ENCODE measurements at places on chromosomes 4 and X. TPM values are rescaled to one million over a fixed set of nuclear protein-coding genes. Genes with fewer than 3 reads are reported as not detected.
A peak's percentile ranks its signal among the peaks of the same experiment; 100 is the strongest.

DNA sequence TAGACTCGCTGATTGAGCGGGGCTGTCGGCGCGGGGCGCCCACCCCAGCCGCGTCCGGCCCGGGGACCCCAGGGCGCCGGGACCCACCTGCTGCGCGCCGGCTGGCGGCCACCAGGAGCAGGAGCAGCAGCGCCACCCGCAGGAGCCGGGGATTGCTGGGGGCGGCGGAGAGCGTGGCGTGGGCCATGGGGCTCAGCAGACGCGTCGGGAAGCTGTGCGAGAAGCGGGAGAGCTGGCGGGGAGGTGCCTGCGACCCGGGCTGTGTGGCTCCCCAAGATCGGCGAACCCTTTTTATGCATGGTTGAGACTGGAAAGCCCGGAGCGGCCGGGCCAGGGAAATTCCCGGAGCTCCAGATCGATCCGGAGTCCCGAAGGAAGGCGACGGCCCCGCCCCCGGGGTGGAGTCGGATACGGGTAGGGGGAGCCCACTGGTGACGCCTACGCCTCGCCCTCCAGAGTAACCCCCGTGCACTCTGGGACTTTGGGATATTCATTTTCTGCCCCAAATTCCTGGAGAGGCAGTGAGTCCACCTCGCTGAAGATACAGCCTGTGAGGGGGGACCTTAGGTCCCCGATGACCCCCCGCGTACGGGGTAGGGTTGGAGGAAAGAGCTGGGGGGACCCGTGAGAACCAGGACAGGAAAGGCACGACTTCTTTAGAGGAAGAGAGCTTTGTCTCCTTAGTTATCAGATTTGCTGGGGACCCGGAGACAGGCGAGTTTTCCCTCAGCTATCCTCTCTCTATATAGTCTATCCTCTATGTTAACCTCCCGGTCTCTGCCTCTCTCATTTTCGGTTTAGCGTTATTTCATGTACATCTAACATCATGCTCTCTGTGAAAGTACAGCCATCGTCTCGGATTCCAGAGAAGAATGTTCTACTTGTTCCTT is at the start of gene CXCL3:
TSS of gene CXCL3 (minus strand) at position 265 of the 890 bp plus-strand sequence. CDS start at position 187, 78 bp downstream.
- no peaks in the 10 kb centered on the region for H3K27me3 ChIP-seq
- H3K27ac ChIP-seq, result peak within 1 kb of the TSS; percentile 81
- peak within 1 kb of the TSS; percentile 86 for H3K4me3 ChIP-seq
- peaks cover 34% of the 10 kb centered on the region for H3K4me1 ChIP-seq
- DNase-seq, result peak; percentile 64
- H3K36me3 ChIP-seq, result no peaks in the 10 kb centered on the region

DNA sequence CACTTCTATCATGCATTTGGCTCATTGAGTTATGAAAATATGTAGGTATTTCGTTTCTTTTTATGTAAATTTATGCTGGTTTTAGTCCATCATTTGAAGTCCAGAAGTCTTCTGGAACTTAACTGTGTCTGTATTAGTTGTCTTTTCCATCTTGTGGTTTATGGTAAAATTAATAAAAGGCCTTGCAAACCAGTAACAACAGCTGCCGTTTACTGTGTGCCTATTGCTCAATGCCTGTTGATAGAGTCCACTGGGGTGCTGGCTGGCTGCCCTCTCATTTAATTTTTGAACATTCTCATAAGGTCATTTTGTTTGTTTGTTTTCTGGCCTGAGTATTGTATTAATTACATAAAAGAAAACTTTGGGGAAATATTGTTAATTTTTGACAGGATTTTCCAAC is 98.0 kb downstream of the NAA11 start:
- DNase-seq, result no peak
- no peak overlapping the region for H3K27ac ChIP-seq
- peaks cover 6% of the 10 kb centered on the region for H3K4me1 ChIP-seq
- H3K36me3 ChIP-seq, result no peaks in the 10 kb centered on the region
- no peaks in the 10 kb centered on the region for H3K27me3 ChIP-seq
- no peak overlapping the region for H3K4me3 ChIP-seq

DNA sequence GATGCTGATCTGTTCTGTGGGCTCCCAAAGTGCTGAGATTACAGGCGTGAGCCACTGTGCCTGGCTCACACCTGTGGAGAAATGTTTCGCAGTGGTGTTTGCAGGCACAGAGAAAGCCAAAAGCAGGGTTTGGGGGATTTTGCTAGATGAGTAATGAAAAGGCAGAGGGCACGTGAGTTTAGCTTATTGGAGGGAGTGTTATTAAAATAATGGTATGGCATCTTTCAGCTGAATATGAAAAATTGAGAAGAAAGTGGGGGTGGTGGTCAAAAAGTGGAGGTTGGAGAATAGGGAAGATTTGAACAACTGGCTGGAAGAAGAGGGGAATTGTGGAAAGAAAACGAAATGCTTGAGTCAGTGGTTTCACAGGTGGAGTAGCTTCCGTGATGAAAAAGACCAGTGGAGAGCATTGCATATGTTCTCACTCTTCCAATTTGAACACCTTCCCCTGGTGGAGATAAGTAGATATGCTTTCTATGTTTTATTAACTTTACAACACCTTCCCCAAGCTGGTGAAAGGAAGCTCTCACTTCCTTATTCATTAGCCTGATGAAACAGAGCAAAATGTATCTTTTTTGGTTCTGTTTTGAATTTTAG is 1.1 kb upstream of the CHST7 start:
- peaks cover 42% of the 10 kb centered on the region for H3K27me3 ChIP-seq
- DNase-seq, result no peak
- no peak overlapping the region for H3K27ac ChIP-seq
- no peak overlapping the region for H3K4me3 ChIP-seq

DNA sequence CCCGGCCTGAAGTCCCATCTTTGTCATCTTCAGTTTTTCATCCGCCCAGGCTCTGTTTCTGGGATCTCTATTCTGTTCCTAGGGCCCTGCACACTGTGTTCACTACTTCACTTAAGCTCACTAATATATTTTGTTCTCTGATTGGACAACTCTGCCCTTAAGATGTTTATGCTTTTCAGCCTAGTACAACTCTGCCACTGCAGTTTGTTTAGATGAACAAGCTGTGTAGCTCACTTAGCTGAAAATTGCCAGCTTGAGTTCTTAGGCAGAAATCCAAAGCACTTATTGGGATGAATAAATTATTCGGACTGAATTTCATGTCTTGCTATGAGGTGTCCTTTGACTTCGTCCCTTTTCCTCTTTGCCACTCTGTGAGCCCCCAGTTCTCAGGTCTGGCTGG is 60.8 kb downstream of the NYX start:
- no peak overlapping the region for H3K4me3 ChIP-seq
- H3K27ac ChIP-seq, result no peak overlapping the region
- H3K4me1 ChIP-seq, result no peaks in the 10 kb centered on the region
- H3K27me3 ChIP-seq, result no peaks in the 10 kb centered on the region
- DNase-seq, result no peak
- H3K36me3 ChIP-seq, result no peaks in the 10 kb centered on the region

- no peak overlapping the region for H3K27ac ChIP-seq
- H3K36me3 ChIP-seq, result no peaks in the 10 kb centered on the region
- H3K4me1 ChIP-seq, result peaks cover 14% of the 10 kb centered on the region
- peaks cover 58% of the 10 kb centered on the region for H3K27me3 ChIP-seq
- DNase-seq, result no peak
These were observed 372.6 kb downstream of the BCOR start for GRCh38 chrX:39725114-39725513.

DNA sequence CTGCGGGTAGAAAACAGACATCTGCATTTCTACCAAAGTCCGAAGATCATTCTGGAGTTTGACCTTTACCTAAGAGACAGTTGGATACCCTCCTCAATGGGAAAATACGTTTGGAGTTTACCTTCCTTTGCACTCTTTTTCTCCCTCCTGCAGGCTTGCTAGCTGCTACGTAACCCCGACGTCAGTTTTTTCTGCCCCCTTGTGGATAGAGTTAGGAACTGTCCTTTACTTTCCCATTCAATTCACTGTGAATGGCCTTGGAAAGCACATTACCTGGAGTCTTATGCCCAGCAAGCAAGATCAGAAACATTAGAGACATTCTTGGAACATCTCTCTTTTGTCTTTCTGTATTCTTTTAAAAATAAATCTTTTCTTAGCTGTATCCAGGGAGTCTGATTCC is 250.7 kb downstream of the NAP1L3 start:
- peaks cover 33% of the 10 kb centered on the region for H3K27me3 ChIP-seq
- H3K27ac ChIP-seq, result no peak overlapping the region
- no peaks in the 10 kb centered on the region for H3K36me3 ChIP-seq
- no peak overlapping the region for H3K4me3 ChIP-seq
- peaks cover 9% of the 10 kb centered on the region for H3K4me1 ChIP-seq

- DNase-seq, result peak; percentile 32
- no peak overlapping the region for H3K4me3 ChIP-seq
- H3K36me3 ChIP-seq, result no peaks in the 10 kb centered on the region
- H3K27ac ChIP-seq, result no peak overlapping the region
These were observed 153.3 kb downstream of the LDB2 start for GRCh38 chr4:16745009-16745635.

- H3K27ac ChIP-seq, result no peak overlapping the region
- DNase-seq, result no peak
- no peak overlapping the region for H3K4me3 ChIP-seq
- no peaks in the 10 kb centered on the region for H3K36me3 ChIP-seq
- H3K4me1 ChIP-seq, result peaks cover 12% of the 10 kb centered on the region
These were observed 46.5 kb upstream of the RELL1 start for GRCh38 chr4:37732526-37733186.

DNA sequence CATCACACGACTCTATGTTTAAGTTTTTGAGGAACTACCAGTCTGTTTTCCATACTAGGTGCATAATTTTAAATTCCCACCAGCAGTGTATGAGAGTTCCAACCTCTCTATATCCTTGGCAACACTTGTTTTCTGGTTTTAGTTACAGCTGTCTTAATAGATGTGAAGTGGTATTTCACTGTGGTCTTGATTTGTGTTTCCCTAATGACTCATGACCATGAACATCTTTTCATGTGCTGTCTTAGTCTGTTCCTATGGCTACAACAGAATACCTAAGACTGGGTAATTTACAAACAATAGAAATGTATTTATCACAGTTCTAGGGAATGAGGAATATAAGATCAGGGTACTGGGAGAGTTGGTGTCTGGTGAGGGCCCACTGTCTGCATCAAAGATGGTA is 51.5 kb upstream of the GPR78 start:
- no peaks in the 10 kb centered on the region for H3K4me1 ChIP-seq
- H3K4me3 ChIP-seq, result no peak overlapping the region
- no peaks in the 10 kb centered on the region for H3K36me3 ChIP-seq
- peak; percentile 23 for DNase-seq

- no peak for DNase-seq
- peaks cover 28% of the 10 kb centered on the region for H3K27me3 ChIP-seq
- H3K4me3 ChIP-seq, result no peak overlapping the region
- H3K27ac ChIP-seq, result no peak overlapping the region
- peaks cover 7% of the 10 kb centered on the region for H3K4me1 ChIP-seq
These were observed 35.2 kb downstream of the SMIM20 start for GRCh38 chr4:25949173-25949748.

GRCh38 chr4:5678977-5679376 is 29.4 kb downstream of the EVC2 start:
- peak; percentile 8 for DNase-seq
- no peak overlapping the region for H3K4me3 ChIP-seq
- no peaks in the 10 kb centered on the region for H3K4me1 ChIP-seq
- H3K27ac ChIP-seq, result no peak overlapping the region

DNA sequence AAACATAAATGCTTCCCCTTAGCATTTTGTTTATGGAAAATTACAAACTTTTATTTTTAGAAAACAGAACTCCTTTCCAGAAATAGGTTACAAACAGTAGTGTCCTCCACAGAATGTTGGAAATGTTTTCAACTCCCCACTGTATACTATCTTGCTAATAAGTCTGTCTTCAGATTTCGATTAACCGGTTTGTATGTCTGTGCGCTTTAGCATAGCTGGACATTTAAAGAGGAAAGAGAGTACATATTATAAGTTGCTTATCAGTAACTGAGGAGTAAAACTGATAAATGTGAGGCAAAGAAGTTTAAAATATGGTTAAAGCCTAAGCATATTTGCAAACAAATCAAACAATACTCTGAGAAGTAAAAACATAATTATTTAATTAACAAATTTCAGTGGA is 3.4 kb downstream of the CXCL8 start:
- H3K4me1 ChIP-seq, result peaks cover 18% of the 10 kb centered on the region
- no peak overlapping the region for H3K27ac ChIP-seq
- no peak overlapping the region for H3K4me3 ChIP-seq
- DNase-seq, result no peak
- no peaks in the 10 kb centered on the region for H3K27me3 ChIP-seq

DNA sequence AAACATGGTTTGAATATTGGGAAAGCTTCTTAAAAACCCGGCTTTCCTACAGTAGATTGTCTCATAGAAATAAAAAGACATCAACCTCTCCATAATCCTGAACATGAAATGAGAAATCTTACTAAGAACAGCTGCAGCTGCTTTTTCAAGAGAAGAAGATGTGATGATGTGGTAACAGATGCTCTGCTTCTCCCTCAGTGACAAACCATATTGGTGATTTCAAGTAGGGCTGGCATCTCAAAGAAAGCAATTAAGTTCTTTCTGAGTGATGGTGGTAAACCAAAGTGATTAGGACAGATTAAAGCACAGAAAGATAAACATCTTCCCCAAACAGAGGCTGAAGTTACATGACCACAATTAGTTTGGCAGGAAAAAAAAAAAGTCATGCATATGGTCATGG is 1477.7 kb downstream of the RAPGEF2 start:
- no peak for DNase-seq
- H3K4me1 ChIP-seq, result no peaks in the 10 kb centered on the region
- no peak overlapping the region for H3K27ac ChIP-seq
- H3K4me3 ChIP-seq, result no peak overlapping the region

- H3K4me3 ChIP-seq, result no peak overlapping the region
- no peaks in the 10 kb centered on the region for H3K4me1 ChIP-seq
- H3K27ac ChIP-seq, result no peak overlapping the region
- H3K27me3 ChIP-seq, result no peaks in the 10 kb centered on the region
- H3K36me3 ChIP-seq, result no peaks in the 10 kb centered on the region
These were observed 56.2 kb upstream of the CYSLTR1 start for GRCh38 chrX:78383594-78383993.

- no peak overlapping the region for H3K4me3 ChIP-seq
- no peaks in the 10 kb centered on the region for H3K36me3 ChIP-seq
- peak; percentile 54 for DNase-seq
- peaks cover 9% of the 10 kb centered on the region for H3K4me1 ChIP-seq
- no peak overlapping the region for H3K27ac ChIP-seq
These were observed 6.6 kb downstream of the GUCY2F start for GRCh38 chrX:109475174-109475891.

GRCh38 chr4:187687697-187688096 is 307.9 kb upstream of the ZFP42 start:
- DNase-seq, result peak; percentile 48
- peaks cover 9% of the 10 kb centered on the region for H3K4me1 ChIP-seq
- H3K4me3 ChIP-seq, result no peak overlapping the region
- no peak overlapping the region for H3K27ac ChIP-seq

- H3K4me1 ChIP-seq, result no peaks in the 10 kb centered on the region
- H3K36me3 ChIP-seq, result no peaks in the 10 kb centered on the region
- peaks cover 55% of the 10 kb centered on the region for H3K27me3 ChIP-seq
- DNase-seq, result no peak
- H3K4me3 ChIP-seq, result no peak overlapping the region
- H3K27ac ChIP-seq, result no peak overlapping the region
These were observed 3.6 kb downstream of the SASH3 start for GRCh38 chrX:129783291-129783713.

- H3K27me3 ChIP-seq, result no peaks in the 10 kb centered on the region
- no peak overlapping the region for H3K4me3 ChIP-seq
- no peaks in the 10 kb centered on the region for H3K36me3 ChIP-seq
- peaks cover 13% of the 10 kb centered on the region for H3K4me1 ChIP-seq
- DNase-seq, result no peak
These were observed 38.2 kb downstream of the TSPAN5 start for GRCh38 chr4:98620087-98620784.

The IL2 gene
- not detected for total RNA-seq

The TMEM47 gene
- total RNA-seq, result 1.6 TPM

The ITGB1BP2 gene
- 1.4 TPM for total RNA-seq

The SLC9B1 gene
- 0.77 TPM for total RNA-seq

The IBSP gene
- total RNA-seq, result not detected

The F8A2 gene
- total RNA-seq, result not detected

The HTRA3 gene
- total RNA-seq, result not detected

The GPC3 gene
- total RNA-seq, result 0.37 TPM

The PACRGL gene
- 23.7 TPM for total RNA-seq

The C4orf51 gene
- not detected for total RNA-seq
